Activated naive CD4-positive, alpha-beta T cell treated with anti-CD3 and anti-CD28 coated beads for 36 hours (primary cell): ENCODE measurements at places on chromosomes 6 and 20. TPM values are rescaled to one million over a fixed set of nuclear protein-coding genes. Genes with fewer than 3 reads are reported as not detected.

GRCh38 chr6:36659271-36659670 lies 19.2 kb upstream of the CDKN1A start:
- DNase-seq: no peak

The FBXO5 gene
- 62.3 TPM for total RNA-seq

DNA sequence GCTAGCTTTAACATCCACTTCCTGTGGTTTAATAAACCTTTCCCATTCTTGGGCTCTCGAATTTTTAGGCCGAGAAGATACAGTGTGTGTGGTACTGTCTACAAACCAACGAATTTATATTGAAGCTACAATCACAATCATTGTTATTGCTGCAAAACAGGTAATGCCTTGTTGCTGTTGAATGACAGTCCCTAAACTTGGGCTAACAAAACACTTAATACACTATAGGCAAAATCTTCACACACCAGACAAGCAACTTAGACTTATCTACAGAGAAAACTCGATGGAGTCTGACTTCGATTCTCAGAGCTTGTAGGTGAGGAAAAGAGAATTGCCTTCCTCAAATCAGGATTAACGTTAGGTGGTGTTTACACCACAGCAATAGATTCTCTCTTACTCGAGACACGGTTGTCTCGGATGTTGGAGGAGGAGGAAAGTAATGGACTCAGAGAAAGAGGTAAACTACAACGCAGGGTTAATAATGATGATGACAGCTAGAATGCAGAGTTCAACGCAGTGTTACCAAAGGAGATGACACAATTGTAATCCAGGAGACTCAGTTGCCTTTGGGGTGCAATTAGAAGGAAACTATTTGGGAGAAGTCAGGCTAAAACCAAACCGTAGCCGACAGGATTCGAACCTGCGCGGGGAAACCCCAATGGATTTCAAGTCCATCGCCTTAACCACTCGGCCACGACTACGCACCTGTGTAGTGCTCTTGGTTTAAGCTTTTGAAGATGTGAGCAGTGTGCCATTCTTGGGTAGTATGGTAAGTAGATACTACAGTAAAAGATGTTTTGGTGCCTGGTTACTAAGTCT lies 32.5 kb upstream of the ZNF184 start:
- DNase-seq: peak; percentile 77

DNA sequence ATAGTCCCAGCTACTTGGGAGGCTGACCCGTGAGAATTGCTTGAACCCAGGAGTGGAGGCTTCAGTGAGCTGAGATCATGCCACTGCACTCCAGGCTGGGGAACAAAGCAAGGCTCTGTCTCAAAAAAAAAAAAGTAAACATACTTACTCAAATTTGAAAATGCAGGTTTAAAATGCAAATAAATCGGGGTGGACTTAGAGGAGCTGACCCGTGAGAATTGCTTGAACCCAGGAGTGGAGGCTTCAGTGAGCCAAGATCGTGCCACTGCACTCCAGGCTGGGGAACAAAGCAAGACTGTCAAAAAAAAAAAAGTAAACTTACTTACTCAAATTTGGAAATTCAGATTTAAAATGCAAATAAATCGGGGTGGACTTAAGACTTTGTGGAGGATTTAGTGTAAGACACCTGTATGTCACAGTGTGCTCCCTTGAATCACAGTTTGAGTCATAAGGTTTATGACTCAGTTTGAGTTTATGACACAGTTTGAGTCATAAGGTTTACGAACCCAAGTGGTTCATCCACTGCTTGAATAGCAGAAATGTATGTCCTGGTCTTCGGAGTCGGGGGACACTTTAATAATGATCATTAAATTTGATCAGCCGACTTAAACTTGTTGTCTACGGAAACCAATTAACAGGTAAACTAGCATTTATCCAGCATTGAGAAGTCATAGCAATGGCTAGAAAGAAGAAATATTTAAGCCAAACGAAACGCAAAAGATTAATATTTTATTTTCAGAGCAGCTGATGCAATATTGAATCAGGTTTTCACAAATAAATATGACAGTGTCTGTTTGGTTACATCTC lies 6.8 kb upstream of the MRPS10 start:
- DNase-seq: peak; percentile 17

The CLPSL2 gene
- total RNA-seq: not detected

- no peak for DNase-seq
These were observed 293.6 kb downstream of the COL12A1 start for GRCh38 chr6:74912234-74912633.

DNA sequence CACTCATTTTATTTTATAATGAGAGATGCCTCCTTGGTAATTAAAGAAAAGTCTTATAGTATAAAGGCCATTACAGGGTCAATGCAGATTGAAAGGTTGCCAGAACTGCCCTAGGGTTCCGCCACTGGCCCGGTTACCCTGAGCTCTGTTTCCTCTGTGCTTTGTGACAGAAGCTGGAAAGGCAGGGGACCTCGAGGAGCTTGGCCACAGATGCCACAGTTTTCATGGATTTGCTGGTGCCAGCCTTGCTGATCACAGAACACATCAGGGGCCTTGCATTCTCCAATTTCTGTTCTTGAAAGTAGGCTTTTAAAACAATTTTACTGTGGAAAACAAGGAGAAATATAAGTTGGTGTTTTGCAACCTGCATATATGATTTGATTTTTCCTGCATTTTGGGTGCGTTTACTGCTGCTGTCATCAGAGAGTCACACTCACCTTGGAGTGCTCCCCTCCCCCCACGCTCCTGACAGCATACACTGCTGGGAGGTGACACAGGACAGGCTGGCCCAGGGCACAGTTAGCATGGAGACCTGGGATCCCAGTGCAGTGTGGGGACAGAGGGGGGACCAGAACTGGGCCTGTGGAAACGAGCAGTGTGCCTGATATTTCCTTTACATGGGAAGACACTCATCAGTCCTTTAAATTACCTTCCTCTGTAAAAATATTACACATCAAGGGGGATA lies 142.8 kb downstream of the CFAP61 start:
- no peak for DNase-seq
